ENCODE measurements at places on chromosomes 2 and 18.

DNA sequence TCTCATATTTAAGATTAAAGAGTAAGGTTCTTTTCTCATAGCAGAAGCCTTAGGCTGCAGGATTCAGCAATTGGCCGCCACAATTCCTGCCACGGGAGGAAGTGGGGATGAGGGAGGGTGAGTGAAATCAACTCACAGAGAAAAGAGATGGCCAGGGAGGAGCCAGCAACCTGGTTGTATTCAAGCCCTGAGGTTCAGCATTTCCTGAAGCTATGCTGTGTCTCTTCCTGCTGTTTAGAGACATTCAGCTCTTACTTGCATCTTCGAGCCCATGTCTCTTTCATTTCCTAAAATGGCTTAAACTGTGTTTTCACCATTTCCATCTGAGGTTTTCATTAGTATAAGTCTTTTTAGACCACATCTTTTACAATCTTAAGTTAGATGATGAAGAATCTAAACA is 522.6 kb downstream of the CNTNAP5 start:
- no peak for DNase-seq

DNA sequence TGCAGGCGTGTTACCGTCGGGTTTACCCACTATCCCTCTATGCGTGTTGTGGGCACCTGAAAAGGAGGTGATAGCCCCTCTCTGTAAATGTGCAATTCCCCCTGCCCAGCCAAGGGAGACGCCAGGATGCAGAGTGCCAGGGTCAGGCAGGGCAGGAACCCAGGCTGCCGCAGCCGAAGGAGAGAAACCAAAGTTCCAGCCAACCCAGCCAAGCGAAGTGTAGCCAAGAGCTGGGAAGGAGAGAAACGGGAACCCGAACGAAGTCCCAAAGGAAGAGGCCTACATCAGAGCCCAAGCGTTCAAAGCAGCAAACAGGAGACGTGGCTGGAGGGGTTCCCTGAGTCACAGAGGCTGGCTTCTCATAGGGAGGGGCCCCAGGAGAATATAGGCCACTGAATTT is 24.2 kb upstream of the SPR start:
- no peak for DNase-seq

GRCh38 chr2:101850991-101851390 is 140.8 kb upstream of the IL1R2 start:
- DNase-seq, result no peak

DNA sequence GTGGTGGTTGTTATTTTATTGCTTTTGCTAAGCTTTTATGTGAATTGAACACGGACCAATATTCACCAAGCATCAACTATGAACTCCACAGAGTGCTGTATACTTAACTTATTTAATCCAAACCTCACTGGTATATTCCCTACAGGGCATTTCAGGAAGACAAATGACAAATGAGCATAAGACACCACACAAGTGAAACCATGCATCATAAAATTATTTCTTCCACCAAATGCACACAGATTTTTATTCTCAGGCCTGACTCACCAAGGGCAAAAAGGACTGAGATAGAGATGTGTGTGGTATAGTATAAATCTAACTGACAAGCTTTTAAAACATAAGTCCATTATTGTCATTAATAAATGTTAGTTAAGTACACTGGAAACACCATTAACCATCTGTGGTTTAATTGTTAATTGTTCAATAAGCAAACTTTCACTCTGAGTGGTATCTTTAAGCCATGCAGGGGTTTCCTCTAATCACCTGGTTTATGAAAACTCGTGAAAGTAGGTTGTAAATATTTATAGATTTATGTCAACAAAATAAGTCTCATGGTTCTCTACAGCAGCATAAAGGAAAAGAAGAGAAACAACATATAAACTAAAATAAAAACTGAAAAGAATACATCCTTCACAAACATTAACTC is 77.6 kb upstream of the CRIM1 start:
- DNase-seq, result no peak

DNA sequence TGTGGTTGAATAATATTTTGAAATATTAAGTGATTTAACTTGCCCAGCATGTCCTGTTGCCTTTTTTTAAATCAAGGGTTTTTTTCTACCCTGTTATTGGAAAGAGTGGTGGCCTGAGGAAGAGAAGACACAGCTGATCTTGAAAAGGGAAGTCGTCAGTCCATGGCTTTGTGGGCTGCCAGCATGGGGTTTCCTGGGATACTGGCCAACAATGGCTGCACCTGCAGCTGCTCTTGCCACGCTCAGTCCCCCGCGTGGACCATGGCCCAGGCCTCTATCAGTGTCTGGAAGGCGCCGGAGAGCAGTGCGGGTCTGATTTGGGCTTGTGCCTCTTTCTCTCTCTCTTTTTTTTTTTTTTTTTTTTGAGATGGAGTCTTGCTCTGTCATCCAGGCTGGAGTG is 99.3 kb downstream of the ASB1 start:
- DNase-seq, result no peak

GRCh38 chr2:11788461-11789124 is 42.2 kb downstream of the LPIN1 start:
- no peak for DNase-seq

GRCh38 chr2:120398996-120399888 is 53.3 kb downstream of the INHBB start:
- no peak for DNase-seq

DNA sequence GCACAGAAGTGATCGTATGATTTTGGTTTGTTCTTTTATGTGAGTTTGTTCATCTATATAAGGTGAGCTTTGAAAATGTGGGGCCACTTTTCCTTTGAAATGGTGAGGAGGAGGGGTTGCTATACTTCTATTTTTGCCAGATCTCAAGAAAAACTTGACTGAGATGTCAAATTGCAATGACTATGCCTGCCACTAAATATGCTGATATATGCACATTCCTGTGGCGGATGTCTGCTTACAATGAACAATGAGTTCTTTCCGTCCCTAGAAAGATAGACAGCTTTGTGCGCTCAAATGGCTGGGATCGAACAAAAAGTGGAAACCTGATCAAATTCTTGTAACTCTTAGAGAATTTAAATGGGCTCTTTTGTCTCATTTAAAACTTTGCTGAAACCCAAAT is 28.7 kb downstream of the MYT1L start:
- no peak for DNase-seq

DNA sequence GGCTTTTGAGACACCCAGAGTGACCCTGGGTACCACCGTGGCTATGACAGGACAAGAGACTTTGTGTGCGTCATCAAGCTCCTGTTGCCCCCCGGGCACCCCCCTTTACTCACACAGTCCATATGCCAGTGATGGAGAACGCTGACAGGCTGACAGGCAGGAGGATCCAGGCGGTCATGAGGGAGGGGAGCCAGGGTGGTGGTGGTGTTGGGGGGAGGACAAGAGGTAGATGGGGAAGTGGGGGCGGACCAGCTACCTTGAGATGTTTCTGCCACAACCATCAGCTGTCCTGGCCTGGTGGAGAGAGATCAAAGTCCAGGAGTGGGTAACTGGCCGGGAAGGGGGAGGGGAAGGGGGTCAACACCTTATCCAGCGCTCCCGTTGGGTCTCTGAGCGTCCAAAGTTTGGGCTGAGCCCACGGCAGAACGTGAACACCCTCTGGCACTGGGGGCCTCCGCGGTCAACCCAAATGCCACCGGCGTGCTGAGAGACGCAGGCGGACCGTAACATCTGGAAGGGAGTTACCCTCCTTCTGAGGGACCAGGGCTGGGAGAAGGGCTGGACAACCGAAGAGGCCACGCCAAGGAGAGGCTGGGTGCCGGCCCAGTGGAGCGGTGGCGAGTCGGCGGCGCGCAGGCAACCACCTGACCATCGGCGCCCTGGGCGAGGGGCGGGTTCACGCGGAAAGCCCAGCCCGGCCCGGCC is 575 bp downstream of the TMEM150A start:
- DNase-seq, result no peak

DNA sequence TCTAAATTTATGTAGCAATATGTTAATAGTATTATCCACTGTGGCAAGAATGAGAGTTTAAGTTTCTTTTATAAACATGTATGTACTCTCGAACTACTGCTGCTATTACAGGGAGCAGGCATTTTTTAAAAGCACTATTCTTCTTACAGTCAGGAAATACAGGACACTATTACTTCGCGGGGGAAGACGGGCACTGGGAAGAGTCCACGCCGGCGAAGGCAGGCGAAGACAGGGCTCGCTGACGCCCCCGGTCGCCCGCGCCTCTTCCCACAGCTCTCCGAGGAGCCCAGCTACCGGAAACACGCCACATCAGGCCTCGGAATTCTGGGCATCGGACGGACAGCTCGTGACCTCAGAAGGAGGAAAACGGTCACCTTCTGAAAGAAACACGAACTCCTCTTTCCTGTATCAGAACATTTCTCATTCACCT is 90.2 kb downstream of the FAM161A start:
- DNase-seq, result no peak

DNA sequence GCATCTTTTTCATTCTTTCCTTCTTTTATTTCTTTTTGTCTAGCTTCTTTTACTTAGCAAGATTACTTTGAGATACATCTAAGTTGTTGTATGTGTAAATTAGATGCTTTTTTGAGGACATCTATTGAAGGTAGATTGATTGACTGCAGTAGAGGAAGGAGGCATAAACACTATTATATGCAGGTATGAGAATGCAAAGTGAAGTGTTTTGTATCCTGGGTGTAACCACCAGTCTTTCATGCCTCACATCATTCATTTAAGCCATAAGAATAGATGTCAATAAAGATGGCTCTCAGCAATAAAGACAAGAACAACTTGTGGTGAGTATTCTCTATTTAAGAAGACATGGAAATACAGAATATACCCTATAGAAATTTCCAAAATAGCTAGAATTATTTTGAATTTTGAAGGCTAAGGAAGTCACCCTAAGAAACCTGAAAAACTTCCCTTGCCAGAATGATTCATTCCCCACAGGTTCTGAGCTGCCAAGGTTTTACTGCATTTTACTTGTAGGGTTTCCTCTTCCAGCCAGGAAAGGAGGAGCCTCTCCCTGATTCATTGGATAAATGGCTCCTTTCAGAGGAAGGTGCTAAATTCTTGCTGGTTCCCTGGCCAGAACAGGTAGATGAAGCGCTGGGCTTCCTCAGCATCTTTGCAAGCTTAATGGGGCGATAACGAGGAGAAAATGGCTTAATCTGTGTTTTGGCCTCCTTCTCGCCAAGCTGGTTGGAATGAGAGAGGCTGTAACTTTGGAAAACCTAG is 279.8 kb upstream of the SLC14A2 start:
- no peak for DNase-seq

DNA sequence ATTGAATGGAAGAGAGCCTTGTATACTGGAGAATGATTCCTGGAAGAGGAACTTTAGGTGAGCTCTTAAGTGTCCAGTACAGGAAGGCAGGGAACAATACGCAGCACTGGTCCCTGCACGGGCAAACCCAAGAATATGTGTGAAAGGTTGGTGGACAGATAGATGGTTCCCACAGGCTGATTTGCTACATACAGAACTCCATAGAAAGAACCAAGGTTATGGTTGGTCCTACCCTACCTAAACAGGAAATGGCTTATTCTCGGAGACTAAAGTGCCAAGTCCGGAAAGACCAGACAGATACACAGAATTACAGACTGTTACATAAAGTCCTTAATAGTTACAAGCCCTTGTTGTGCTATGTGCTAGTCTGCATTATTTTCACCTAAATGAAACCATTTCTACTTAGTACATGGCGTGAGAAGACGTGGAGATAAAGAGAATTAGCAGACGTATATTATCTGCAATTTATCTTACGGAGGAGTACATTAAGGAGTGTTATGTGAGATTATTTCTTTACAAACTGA is 1.2 kb downstream of the REV1 start:
- DNase-seq, result no peak

DNA sequence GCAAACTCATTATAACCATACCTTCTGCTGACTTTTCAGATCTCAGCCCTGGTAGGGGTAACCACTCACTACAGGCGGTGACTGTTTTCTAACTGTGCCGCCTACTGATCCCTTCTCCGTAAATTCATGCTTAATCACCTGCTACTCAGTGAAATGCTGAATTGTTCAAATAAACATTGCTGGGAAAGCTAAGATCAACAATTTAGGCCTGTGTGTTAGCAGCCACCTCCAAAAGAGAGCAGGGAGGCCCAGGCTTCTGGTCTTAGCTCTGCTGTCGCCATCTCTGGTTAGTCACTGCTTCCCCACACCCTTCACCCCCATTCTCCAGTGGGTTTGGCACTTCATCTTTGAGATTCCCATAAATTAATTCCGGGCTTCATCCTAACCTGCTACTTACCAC is 21.8 kb upstream of the NT5C1B start:
- no peak for DNase-seq

DNA sequence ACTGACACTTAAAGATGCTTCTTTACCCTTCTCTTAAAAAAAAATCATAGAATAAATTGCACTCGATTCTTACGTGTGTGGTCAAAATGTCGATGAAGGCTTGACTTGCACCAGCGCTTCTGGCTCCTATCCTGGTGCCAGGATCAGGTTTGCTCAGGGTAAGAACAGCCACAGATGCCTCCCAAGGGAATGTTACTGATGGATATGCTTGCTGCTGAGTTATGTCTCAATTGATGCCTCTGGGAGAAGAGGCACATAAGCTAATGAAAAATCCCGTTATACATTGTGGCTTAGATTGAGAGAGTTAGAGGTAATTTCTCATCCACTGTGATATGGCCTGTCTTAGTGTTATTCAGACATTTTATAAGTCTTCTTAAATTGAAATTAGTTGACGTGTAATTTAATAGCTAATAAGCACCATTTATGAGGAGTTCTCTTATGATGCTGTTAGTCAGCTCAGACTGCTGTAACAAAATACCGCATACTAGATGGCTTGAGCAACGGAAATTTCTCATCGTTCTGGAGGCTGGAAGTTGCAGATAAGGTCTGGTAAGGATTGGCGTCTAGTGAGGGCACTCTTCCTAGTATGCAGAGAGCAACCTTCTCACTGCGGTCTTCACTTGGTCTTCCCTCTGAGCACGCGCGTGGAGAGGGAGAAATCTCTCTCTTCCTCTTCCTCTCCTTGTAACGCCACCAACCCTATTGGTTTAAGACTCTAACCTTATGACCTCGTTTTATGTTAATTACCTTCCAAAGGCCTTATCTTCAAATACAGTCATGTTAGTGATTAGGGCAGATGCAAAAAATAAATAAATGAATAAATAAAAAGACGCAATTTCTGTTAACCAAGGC is 116.6 kb upstream of the NOSTRIN start:
- no peak for DNase-seq

- no peak for DNase-seq
These were observed 128.7 kb downstream of the RNF144A start for GRCh38 chr2:7045601-7046590.

DNA sequence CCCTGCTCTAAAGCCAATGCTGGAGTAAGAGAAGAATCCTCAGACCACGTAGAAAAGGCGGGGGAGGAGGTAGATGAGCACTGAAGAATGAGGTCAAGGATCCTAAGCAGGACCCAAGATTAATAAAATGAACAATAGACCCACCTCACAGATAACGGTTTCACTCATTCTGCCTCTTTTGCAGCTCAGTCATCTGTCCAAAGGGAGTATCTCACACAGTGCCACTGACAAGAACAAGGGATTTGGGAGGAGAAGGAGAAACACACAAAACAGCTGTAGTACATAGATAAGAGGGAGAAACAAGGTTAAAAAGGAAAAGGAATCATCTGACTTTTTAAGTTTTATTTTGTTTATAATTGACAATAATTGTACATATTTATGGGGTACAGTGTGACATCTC is 30.9 kb upstream of the SULT1C4 start:
- no peak for DNase-seq

- DNase-seq, result no peak
These were observed 2.8 kb upstream of the LCLAT1 start for GRCh38 chr2:30444273-30444672.
